T-helper 2 cell treated with Interferon-gamma antibody and Interleukin-4, amounts not matched to agents 100 ng/mL and 5 ng/mL, for 36 hours (primary cell): ENCODE measurements at places on chromosomes 3 and 15. TPM values are rescaled to one million over a fixed set of nuclear protein-coding genes. Genes with fewer than 3 reads are reported as not detected.

CHRM5 gene
- not detected in 2 replicates for total RNA-seq

MYO5C gene
- total RNA-seq = 1.2 and 1.6 TPM in 2 replicates

CSPG5 gene
- 0.57 and 0.64 TPM in 2 replicates for total RNA-seq

CISH gene
- 385 and 386 TPM in 2 replicates for total RNA-seq

KLHL40 gene
- total RNA-seq = not detected in 2 replicates

TRIM59 gene
- 50.6 and 51.7 TPM in 2 replicates for total RNA-seq

LRTM1 gene
- not detected in 2 replicates for total RNA-seq

SPSB4 gene
- total RNA-seq = not detected in 2 replicates

GOLGA8Q gene
- 3.0 and 8.8 TPM in 2 replicates for total RNA-seq

STIMATE gene
- total RNA-seq = 14.0 and 17.5 TPM in 2 replicates

CP gene
- total RNA-seq = not detected in 2 replicates

TOPBP1 gene
- 88.4 and 93.0 TPM in 2 replicates for total RNA-seq

PAK6 gene
- total RNA-seq = 0.43 and 0.64 TPM in 2 replicates

DNAJC17 gene
- total RNA-seq = 41.5 and 43.2 TPM in 2 replicates

KBTBD13 gene
- not detected in 2 replicates for total RNA-seq

MORC1 gene
- not detected in 2 replicates for total RNA-seq

GASK1A gene
- total RNA-seq = 0.09 TPM in 1 of 2 replicates, not detected in the other

AGBL1 gene
- not detected in 2 replicates for total RNA-seq

GABRR3 gene
- 0.05 TPM in 2 replicates for total RNA-seq

NEK4 gene
- total RNA-seq = 27.9 and 29.9 TPM in 2 replicates

SEMA3B gene
- 0.30 and 0.57 TPM in 2 replicates for total RNA-seq

CPNE4 gene
- total RNA-seq = not detected in 2 replicates

GOLGA8M gene
- total RNA-seq = 3.9 and 4.4 TPM in 2 replicates

TNFSF10 gene
- total RNA-seq = 129 and 140 TPM in 2 replicates

STX19 gene
- not detected in 2 replicates for total RNA-seq

FBXW12 gene
- total RNA-seq = not detected in 2 replicates

POPDC2 gene
- 2.2 and 2.6 TPM in 2 replicates for total RNA-seq

ZBTB11 gene
- total RNA-seq = 29.6 and 30.9 TPM in 2 replicates

GABRG3 gene
- total RNA-seq = not detected in 2 replicates

XYLB gene
- 9.3 and 9.8 TPM in 2 replicates for total RNA-seq

SHF gene
- 1.5 and 1.6 TPM in 2 replicates for total RNA-seq

DENND4A gene
- total RNA-seq = 31.2 and 32.1 TPM in 2 replicates

SPTSSB gene
- not detected in 2 replicates for total RNA-seq

CILP gene
- 0.07 TPM in 2 replicates for total RNA-seq

PIERCE2 gene
- total RNA-seq = 0.32 TPM in 1 of 2 replicates, not detected in the other

PLCH1 gene
- total RNA-seq = 0.59 and 0.80 TPM in 2 replicates

CCR9 gene
- not detected in 2 replicates for total RNA-seq

SPINK8 gene
- not detected in 2 replicates for total RNA-seq

RLBP1 gene
- not detected in 2 replicates for total RNA-seq

IGSF10 gene
- total RNA-seq = not detected in 2 replicates

CMTM7 gene
- total RNA-seq = 58.6 and 64.8 TPM in 2 replicates

NUP210 gene
- total RNA-seq = 194 and 198 TPM in 2 replicates

PSTPIP1 gene
- total RNA-seq = 142 and 144 TPM in 2 replicates

POTEB3 gene
- not detected in 2 replicates for total RNA-seq

SEMA5B gene
- total RNA-seq = not detected in 2 replicates

VGLL3 gene
- total RNA-seq = not detected in 2 replicates

C3orf85 gene
- total RNA-seq = not detected in 2 replicates

TMEM44 gene
- 6.9 and 7.3 TPM in 2 replicates for total RNA-seq

C3orf33 gene
- 0.73 and 0.75 TPM in 2 replicates for total RNA-seq

ROBO2 gene
- total RNA-seq = not detected in 2 replicates

GOLGA6L26 gene
- not detected in 2 replicates for total RNA-seq

SLC33A1 gene
- 35.9 and 37.5 TPM in 2 replicates for total RNA-seq

ECE2 gene
- total RNA-seq = not detected in 2 replicates

GOLGA6L4 gene
- total RNA-seq = 1.9 and 2.1 TPM in 2 replicates

GABRB3 gene
- not detected in 2 replicates for total RNA-seq

GCSAM gene
- total RNA-seq = 2.3 and 2.8 TPM in 2 replicates

ERICH6 gene
- not detected in 2 replicates for total RNA-seq

TRAT1 gene
- 99.2 and 102 TPM in 2 replicates for total RNA-seq
